Left ventricle myocardium superior (tissue), 1 donor: ENCODE measurements at places on chromosomes 11 and 22. TPM values are rescaled to one million over a fixed set of nuclear protein-coding genes. Genes with fewer than 3 reads are reported as not detected.

DNA sequence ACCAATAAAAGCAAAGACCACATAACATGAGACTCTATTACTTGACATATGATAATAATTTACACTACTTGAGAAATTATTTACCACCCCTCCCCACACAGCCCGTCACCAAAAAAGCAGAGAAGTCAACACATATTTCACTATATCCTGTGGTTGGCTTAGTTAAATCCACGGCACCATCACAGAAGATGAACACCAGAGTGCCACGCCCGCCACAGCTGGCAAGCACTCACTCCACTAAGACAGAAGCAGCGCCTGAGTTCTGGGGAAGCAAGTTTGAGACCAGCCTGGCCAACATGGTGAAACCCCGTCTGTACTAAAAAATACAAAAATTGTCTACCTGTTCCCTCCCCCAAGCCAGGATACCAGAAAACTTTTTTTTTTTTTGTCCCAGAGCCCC, 53.1 kb downstream of the PACSIN2 start:
- no peak for DNase-seq

DNA sequence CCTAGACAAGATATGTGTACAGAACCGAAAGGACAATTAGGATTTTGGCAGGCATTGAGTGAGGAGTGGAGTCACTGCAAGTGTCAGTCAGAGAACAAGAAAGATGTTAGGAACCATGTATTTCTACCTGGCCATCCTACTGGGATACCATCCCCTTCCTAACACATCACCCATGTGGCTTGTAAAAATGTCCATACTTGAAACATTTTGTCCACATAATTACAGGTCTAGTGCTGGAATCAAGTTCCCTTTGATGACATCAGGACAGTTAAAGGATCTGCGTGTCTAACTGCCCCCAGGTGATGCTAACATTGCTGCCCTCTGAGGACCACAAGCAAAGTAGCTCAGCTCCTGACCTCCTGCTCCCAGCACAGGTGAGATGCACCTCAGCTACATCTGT, 31.9 kb upstream of the GGTLC2 start:
- DNase-seq, result no peak

Gene KCNK4
- total RNA-seq, result not detected

Gene NCAPH2
- 30.6 TPM for total RNA-seq

DNA sequence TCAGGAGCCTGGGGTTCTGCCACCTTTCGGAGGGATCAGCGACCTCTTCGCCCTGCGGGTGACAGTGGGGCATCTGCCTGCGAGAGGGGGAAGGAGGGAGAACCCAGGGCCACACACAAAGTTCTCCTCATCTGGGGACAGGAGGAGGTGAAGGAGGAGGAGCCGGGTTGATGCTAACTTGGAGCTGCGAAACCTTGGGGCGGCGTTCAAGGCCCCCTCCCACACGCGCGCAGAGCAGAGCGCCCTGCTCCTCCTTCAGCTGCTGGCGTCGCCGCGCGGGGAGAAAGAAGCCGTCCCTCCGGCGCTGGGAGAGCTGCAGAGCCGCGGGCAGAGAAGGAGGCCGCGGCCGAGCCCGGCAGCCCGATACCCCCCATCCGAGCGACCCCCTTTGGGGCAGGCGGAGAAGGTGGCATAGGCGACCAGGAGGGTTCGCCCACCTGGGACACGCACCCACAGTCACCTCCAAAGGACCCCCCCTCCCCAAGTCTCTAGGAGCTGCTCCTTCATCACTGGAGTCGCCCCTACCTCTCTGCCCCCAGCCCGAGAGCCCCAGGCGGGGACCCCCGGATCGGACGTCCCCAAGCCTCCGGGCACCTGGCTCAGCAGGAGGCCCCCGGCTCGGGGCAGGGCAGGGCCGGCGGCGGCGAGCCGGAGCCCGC, at the start of gene RASD2:
Gene RASD2 (plus strand): TSS at position 237 of the 659 bp plus-strand sequence. CDS start 5,979 bp downstream, outside the sequence.
- peak; percentile 67 for DNase-seq

DNA sequence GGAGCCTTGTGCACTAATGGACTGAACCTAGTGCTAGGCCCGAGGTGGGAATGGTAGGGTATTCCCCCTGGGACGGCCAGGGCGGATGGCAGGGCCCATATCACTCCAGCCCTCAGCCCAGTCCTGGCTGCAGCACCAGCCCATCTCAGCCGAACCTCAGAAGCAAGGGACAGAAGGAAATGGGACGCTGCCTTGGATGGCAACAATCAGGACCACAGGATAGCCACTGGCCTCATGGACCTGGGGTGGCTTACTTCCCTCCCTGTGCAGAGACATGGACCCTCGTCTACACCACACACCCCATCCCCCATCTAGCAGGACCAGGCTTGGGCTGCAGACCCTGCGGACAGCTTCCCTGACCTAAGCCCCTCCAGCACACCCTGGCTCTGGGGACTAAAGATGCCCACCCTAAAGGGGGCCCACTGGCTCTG, 24.1 kb downstream of the ARVCF start:
- peak; percentile 5 for DNase-seq

- no peak for DNase-seq
These were observed 38.4 kb downstream of the DRD2 start for GRCh38 chr11:113436672-113437252.

GRCh38 chr11:11777897-11778296, 63.9 kb upstream of the USP47 start:
- no peak for DNase-seq

- DNase-seq, result no peak
These were observed 37.3 kb upstream of the CXCR5 start for GRCh38 chr11:118846181-118846935.

Gene IGSF9B
- 34.5 TPM for total RNA-seq

DNA sequence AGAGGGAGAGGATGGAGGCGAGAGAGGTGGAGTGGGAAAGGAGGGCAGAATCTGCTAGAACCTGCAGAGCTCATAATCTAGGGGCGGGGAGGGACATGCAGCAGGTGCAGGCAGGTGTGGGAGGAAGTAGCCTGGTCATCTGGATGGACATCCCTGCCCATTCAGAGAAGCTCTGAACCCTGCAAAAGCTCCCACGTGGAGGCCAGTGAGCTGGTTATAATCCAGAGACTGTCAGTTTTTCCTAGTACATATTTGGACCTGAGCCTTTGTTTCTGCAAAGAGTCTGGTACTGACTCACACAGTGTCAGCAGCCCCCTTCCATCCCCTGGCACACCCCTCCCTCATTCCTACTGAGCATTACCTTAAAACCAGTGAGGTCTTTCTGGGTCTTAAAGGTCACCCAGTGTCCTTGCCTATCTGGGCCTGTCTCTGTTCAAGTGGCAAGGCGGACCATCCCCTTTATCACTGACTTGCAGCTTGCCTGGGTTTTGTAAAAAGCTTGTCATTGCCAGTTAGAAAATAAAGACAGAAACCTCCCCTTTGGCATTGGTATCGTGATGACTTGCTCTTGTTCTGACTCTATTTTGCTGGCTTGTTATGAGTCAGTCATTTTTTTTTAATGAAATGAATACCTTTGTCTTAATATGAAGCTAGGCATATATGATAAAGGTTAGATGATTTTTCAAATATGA, 26.1 kb downstream of the PTPRJ start:
- no peak for DNase-seq

DNA sequence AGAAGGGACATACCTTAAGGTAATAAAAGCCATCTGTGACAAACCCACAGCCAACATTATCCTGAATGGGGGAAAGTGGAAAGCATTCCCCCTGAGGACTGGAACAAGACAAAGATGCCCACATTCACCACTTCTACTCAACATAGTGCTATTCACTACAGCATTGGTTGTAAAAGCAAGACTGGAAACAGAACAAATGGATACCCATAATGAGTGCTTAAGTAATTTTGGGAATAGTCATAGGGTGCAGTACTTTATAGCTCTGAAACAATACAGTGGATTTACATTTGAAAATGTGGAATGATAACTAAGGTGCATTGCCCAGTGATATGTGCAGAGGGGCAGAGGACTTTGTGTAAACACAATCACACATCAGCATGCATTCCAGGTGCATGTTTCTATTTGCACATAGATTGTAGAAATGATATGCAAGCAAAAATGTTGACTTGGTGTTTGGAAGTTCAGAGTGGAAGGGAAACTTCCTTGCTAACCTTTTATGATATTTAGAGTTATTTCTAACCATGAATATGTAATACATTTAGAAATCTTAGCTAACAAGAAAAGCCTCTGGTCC, 112.3 kb downstream of the IGLL1 start:
- no peak for DNase-seq

DNA sequence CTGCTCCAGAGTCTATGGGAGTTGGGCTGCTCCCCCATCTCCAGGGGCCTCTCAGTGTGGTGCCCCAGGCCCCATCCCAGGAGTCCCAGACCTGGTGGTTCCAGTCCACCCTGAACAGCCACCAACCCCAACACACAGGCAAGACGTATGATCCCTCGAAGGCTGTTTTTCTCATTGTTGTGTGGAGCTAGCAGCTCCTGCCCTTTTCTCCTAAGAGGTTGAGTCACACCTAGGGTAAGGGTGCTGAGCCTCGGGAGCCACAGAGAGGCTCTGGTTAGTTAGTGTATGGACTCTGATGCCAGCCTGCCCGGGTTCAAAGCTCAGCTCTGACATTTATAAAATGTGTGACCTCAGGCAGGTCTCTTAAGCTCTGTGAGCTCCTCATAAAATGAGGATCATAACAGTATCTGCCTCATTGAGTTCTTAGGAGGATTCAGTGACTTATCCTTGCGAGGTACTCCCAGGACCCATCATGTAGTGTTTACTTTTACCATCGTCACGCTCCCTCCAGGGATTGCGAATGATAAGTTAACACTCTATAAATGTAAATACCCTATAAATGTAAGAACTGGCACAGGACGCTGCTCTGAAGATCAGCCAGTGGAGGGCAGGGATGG, 47.2 kb downstream of the FBLN1 start:
- no peak for DNase-seq

- DNase-seq, result no peak
These were observed 201.2 kb downstream of the PGR start for GRCh38 chr11:100928426-100928825.

Gene TMEM25
- 13.4 TPM for total RNA-seq

GRCh38 chr22:24420072-24420976, 7.1 kb upstream of the ADORA2A start:
- DNase-seq, result peak; percentile 60

- no peak for DNase-seq
These were observed 3.8 kb upstream of the TMEM123 start for GRCh38 chr11:102456381-102456780.

DNA sequence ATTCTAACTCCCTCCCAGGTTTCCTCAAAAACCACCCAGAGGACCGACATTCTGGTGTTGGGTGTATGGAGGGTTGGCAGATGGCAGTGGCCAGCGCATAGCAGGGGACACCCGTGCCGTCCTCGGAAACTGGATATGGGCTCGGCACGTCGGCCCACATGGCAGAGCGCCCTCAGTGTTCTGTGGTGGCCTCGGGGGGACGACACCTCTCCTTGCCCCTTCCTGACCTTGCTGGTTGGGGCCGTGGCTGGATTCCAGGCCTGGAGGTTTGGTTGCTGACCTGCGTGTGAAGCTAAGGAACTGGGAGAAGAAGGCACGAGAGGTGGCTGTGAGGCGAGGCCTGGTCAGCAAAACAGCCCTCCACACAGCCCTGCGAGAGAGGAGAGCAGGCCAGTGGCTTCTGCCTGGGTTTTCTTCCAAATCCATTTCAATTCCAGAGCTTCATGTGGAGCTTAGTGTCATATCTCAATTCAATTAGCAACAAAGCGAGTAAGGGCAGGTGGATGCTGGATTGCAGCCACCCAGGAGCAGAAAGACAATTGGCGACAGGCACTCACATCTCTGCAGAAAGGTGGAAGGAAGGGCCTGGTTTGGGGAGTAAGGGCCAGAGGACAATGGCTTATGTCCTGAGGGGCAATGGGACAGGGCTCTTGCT, 478.4 kb downstream of the BRD1 start:
- DNase-seq, result no peak
